ENCODE measurements at places on chromosomes 6 and 20.

DNA sequence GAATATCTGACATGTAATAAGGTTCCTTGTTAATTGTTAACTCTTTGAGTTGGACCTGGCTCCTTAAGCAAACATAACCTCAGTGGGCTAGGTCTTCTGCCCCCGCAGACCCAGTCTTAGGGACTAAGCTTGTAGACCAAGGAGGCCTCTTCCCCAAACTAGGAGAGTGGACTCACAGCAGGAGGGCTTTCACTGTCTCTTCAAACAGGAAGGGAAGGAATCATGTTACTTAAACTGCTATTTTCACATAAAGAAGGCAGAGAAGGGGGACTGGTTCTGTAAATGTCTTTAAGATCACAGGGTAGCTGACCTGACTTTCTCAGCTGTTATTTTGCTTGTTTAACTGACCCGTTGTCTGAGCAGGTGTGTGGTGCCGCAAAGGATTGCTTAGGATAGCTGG lies 34.9 kb upstream of the PRDM1 start:
- no peak for DNase-seq

DNA sequence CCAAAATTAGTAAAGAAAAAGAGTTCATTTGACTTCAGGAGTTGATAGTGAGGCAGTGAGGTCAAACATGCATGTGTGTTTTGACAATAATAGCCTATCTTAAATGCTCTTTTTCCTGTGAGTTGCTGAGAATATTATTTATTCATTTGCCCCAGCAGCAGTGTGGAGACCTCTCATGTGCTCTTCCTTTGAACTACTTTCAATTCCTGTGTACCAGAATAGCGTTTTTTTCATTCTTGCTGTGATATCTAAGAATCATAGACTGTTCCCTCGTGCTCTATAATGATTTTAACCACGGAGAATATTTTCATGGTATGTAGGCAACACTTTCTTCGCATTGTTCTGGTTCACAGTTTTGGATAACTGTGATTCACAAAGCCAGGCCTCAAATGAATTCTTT lies 5.2 kb downstream of the CDYL start:
- no peak for DNase-seq

DNA sequence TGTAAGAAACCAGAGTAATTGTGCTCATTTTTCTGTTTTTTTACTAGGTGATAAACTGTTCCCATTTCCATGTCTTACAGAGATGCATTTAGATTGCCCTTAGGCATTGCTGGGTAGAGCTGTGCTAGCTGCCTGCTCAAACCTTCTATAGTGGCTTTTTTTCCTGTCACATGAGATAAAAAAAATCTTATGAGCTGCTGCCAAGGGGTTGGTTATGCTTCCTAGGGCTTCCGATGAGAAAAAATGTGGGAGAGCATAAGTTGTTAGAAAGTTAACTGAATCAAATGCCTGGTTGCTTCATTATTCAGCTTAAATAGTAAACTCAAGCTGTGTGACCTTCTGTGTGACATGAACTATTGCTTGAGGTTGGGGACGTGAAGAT lies 50.0 kb upstream of the NOX3 start:
- DNase-seq, result no peak

DNA sequence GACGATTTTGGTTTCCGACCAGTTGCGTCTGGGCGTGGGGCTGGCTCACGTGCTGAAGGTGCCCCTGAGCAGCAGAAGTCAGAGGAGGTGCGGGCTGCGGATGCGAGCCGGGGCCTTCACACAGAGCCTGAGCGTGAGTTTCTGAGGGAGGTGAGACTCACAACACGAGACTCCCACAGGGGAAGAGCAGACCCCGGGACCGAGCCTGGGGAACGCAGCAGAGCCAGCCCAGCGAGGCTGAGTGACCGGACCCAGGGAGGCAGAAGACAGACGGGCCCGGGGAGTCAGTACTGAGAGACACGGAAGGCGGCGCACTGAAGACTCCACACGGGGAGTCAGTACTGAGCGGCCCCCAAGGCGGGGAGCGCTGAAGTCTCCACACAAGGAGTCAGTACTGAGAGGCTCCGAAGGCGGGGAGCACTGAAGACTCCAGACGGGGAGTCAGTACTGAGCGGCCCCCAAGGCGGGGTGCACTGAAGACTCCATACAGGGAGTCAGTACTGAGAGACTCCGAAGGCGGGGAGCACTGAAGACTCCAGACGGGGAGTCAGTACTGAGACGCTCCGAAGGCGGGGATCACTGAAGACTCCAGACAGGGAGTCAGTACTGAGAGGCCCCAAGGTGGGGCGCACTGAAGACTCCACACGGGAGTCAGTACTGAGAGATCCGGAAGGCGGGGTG lies 77.8 kb downstream of the DLL1 start:
- DNase-seq, result no peak

- DNase-seq, result no peak
Observed at GRCh38 chr20:10877342-10877741, 203.5 kb upstream of the JAG1 start.

- DNase-seq, result peak; percentile 34
Observed at GRCh38 chr20:51525241-51526105, 17.0 kb downstream of the NFATC2 start.

DNA sequence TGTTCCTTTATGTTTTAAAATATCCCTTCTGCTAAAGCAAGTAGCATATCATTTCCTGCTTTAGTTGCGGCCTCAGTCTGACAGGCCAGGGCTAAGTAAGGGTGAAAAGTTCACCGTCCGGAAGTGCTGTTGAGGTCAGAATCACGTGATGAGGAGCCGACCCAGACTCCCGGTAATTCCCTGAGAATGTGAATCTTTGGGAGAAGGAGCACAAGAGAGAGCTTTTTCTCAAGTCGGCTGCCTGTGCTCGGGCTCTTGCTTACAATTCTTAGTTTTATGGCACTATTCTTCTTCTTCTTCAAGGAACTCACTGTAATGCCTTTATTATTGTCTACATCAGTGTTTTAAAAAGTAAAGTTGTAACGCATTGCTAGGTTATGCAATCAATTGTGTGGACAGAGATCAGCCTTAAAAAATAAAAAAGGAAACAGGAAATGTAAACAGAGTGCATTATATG lies 309.3 kb downstream of the PRL start:
- DNase-seq, result peak; percentile 91

- peak; percentile 24 for DNase-seq
Observed at GRCh38 chr6:44133003-44133931, 5.9 kb downstream of the TMEM63B start.

- no peak for DNase-seq
Observed at GRCh38 chr6:227074-227782, 65.1 kb upstream of the DUSP22 start.

- no peak for DNase-seq
Observed at GRCh38 chr20:19121463-19121862, 91.0 kb upstream of the SLC24A3 start.

DNA sequence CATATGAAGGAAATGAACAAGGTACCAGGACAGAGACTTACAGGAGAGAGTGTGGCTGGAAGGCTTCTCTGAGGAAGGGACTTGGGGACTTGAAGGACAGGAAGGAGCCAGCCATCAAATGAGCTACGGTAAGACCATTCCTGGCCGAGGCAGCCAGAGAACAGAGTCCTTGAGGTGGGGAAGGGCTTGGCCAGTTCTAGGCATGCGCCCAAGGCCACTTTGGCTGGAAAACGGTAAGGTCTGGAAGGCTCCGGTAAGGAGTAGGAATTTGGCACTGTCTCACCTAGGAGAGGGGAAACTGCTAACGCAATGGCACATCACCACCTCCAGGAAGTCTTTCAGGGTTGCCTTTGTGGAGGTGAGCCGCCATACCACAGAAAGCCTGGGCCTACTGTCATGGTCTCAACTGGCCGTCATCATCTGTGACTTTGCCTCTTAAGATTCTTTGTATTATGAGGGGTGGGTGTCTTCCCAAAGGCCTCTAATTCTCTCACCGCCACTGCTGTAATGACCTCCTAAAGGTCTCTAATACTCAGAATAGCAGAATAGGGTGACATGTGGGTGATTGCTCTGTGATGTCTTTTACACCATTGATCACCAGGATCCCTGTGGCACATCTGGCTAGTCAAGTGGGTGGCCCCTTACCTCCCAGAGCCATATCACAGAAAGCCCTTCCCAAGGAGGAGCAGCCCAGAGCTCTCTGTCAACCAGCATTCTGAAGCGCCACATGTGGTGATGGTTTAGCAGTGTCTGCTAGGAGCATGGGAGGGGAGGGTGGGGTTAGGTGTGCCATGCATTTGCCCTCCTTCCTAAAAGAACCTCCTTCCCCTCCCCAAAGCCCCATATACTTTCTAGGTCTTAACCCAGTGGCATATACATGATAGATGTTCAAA lies 17.7 kb upstream of the STX16 start:
- no peak for DNase-seq

GRCh38 chr6:166393535-166393823 lies 10.7 kb upstream of the MPC1 start:
- no peak for DNase-seq

- DNase-seq, result no peak
Observed at GRCh38 chr20:42046371-42047085, 428.4 kb upstream of the CHD6 start.

- peak; percentile 7 for DNase-seq
Observed at GRCh38 chr6:143451531-143451930, 926 bp downstream of the PEX3 start.

GRCh38 chr6:12602951-12603672 lies 113.5 kb upstream of the PHACTR1 start:
- DNase-seq, result peak; percentile 76

DNA sequence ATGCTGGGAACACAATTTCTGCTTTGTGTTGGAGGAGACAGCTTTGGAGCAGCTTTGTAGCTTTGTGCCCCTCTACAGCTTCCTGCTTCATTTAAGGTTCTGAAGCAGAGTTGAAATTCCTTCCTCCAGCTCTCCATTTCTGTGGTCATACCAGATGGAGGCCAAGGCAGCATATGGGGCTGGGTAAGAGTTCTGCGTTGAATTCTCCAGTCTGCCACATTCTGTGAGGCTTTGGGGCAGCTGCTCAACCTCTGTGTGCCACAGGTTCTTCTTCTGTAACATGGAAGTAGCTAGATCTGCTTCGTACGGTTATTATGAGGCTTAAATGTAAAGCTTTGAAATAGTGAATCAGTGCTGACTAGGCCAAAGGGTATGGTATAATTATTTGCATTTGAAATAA lies 2.9 kb upstream of the TRIM26 start:
- DNase-seq, result peak; percentile 9

DNA sequence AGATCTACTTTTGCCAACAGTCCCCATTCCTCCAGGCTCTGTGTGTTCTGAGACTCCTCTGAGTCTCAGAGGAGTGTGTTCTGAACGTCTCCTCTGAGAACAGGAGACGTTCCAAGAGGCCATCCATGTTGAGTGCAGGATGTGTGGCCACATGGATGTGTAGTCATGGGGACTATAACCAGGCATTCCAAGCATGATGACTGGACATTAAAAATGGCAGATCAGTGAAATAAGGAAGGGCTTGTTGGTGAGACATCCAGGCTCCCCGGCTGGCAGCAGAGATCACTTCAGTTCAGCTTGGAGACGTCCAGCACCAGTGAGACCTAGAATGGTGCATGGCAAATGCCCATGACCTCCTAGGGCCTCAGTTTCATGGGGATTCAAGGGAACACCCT lies 34.3 kb upstream of the POU5F1 start:
- DNase-seq, result no peak

GRCh38 chr6:134429861-134430380 lies 112.0 kb upstream of the SGK1 start:
- DNase-seq, result no peak

- DNase-seq, result no peak
Observed at GRCh38 chr6:46539866-46540265, 48.6 kb upstream of the RCAN2 start.

DNA sequence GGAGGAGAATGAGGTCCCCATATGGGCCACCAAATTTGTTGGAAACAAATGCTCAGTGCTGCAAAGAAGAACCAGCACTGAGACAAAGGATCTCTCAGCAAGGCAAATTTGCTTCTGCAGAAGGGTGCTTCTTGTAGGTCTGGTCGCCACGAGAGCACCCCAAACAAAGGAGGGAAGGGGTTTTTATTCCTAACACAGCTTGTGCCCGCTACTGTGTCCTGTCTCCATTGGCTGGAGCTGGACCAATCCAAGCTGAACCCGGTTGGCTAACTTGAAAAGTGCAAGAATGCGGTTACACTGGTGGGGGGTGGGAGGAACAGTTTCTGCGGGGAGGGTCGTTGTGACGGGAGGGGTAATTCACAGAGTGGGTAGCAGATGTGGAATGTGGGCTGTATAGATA lies 54.1 kb upstream of the TULP1 start:
- no peak for DNase-seq

GRCh38 chr6:163559661-163560060 lies 145.1 kb downstream of the QKI start:
- DNase-seq, result no peak

DNA sequence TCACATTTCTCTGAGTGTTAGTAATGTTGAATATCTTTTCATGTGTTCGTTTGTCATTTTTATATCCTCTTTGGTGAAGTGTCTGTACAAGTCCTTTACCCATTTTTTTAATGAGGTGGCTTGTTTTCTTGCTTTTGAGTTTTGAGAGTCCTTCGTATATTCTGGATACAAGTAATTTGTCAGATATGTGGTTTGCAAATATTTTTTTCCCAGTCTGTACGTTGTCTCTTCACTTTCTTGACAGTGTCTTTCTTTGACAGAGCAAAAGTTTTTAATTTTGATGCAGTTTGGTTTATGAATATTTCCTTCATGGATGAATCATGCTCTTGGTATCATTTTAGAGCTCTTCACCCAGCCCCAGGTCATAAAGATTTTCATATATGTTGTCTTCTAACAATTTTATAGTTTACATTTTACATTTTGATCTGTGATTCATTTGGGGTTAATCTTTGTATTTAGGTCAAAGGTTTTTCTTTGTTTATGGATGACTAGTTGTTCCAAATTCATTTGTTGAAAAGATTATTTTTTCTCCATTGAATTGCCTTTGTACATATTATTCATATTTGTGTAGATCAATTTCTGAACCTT lies 152.5 kb downstream of the MRPL14 start:
- DNase-seq, result peak; percentile 32

DNA sequence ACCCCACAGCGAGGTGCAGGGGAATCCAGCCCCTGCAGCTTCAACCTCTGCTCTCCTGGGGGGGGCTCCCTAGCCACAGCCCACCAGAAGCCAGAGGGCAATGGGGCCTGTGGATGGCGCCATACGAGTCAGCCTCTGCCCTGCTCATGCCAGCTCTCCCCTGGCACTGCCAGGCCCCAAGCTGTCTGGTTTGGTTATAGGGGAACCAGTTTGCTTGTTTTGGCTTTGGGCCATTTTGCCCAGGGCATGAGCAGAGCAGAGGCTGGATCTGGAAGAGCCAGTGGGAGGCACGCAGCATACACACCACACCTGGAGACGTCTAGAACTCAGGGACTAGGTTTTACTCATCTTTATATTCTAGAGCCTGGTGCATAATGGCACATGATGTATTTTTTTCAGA lies 66.7 kb upstream of the SLC22A16 start:
- DNase-seq, result no peak

GRCh38 chr6:33856031-33856590 lies 52.3 kb upstream of the MLN start:
- no peak for DNase-seq

DNA sequence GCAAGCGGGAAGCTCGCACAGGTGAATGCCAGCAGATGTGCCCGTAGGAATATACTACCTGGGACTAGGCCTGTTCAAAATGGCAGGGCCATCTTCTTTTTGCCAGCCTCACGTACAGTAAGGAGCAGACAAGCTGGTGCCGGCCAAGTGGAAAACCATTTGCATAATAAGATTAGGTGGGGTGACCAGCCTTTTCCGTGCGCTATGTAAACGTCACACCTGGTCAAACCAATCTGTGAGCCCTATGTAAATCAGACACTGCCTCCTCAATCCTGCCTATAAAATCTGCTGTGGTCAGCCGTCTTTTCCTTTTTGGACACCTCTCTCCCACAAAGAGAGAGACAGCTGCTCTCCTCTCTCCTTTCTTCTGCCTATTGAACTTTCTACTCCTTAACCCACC lies 60.8 kb upstream of the TMEM30A start:
- no peak for DNase-seq

Data from fibroblast of skin of abdomen (primary cell).